ENCODE measurements at places on chromosomes 1 and 21.

DNA sequence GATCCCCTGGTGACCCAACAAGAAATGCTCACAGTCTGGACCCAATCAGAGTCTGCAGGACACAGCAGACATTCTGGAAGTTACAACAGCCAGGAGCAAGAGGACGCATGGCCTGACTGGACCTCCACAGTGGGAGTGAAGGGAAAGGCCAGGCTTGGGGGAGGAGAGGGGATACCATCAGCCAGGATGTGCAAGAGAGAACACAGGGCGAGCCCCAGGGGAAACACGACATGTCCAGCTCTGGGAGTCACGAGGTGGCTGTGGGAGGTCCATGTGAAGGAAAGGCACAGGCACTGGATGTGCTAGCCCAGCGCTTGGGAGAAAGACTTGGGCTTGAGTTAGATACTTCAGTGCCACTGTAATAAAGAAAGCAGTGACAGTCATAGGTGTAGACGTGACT lies 87.3 kb downstream of the HSF2BP start:
- no peak for DNase-seq

- no peak for DNase-seq
Observed at GRCh38 chr1:187842406-187843165, 1013.8 kb downstream of the PLA2G4A start.

DNA sequence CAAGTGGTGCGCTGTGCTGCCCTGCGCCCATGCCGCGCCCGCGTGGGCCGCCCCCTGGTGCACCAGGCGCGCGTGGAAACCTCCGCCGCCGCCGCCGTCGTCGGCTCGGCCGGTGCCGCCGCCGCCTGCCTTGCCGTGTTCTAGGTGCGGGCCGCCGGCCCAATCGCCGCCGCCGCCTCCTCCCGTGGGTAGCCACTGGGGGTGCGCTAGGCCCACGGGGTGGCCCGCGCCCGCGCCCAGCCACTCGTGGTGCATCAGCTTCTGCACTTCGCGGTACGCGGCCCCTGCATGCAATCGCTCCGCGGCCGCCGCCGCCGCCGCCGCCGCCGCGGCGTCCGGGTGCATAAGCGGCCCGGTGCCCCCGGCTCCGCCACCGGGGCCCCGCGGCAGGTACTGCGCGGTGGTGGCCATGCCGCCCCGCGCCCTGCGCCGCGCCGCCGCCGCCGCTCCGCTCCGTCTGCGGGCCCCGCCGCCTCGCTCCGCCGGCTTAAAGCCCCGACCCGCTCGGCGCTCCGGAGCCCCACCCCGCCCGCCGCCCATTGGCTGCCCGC lies at the start of gene POU3F1:
TSS of gene POU3F1 (minus strand) at position 461 of the 551 bp plus-strand sequence. CDS start at position 411, 50 bp downstream.
- DNase-seq = no peak

DNA sequence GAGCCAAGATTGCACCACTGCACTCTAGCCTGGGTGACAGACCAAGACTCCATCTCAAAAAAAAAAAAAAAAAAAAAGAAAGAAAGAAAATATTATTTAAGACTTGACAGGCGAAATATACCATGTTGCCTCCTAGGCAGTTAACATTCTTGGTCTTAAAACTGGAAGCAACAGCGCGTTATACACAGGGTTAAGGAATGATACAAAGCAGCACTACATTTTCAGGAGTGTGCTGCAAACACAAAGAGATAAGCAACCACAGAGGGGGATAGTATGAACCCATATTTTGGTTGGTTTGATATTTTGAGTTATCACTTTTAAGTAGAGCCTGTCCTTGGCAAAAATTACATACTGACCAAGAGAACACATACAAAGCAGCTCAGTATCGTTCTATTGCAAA lies 25.1 kb downstream of the USP24 start:
- DNase-seq = no peak

- peak; percentile 9 for DNase-seq
Observed at GRCh38 chr21:29490016-29490415, 191.3 kb downstream of the BACH1 start.

GRCh38 chr1:202571719-202572339 lies 138.4 kb downstream of the SYT2 start:
- DNase-seq = no peak

DNA sequence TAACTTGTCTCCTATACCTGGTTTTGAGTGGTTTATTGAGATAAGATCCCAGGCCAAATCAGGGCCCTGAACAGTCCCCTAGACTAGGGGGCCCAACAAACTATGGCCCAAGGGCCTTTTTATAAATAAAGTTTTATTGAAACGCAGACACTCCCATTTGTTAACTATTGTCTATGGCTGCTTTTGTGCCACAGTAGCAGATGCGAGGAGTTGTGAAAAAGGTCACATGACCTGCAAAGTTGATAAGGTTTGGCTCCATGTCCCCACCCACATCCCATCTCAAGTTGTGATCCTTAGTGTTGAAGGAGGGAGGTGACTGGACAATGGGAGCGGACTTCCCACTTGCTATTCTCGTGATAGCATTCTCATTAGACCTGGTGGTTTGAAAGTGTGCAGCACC lies 29.5 kb upstream of the RAB4A start:
- no peak for DNase-seq

- no peak for DNase-seq
Observed at GRCh38 chr1:19429611-19430010, 55.7 kb downstream of the CAPZB start.

DNA sequence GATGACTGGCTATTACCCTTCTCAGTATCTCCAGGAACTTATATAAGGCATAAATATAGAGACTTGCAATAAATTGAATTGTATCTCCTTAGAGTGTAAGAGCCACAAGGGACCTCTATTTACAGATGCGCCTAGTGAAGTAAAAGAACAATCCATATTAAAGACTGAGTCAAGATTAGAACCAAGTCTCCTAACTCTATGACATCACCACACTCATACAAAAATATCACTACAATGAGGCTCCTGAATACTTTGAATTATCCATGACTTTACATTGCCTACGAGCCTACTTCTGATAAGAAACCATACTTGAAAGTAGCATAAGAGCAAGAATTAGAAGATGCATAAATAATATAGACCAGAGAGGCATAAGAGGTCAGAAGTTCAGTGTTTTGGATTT lies 18.8 kb downstream of the DPYD start:
- DNase-seq = no peak

- no peak for DNase-seq
Observed at GRCh38 chr1:45543581-45544417, 6.8 kb upstream of the AKR1A1 start.

Data from fibroblast of skin of left biceps (primary cell).